Calu3 (cell line): ENCODE measurements at places on chromosomes 11 and 22. TPM values are rescaled to one million over a fixed set of nuclear protein-coding genes. Genes with fewer than 3 reads are reported as not detected.

DNA sequence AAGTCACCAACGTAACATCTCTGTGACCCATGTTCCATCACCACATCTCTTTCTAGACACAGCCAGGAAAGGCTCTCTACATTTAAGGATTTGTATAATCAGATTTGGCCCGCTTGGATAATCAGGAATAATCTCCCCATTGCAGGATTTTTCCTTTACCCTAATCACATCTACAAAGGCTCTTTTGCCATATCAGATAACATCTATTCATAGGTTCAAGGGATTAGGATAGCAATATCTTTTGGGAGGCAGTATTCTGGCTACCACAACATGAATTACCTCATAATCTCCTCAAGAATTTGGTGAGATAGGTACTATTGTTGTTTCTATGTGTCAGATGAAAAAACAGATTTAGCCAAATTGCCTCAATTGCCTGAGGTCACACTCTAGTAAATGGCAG is 142.8 kb upstream of the UBASH3B start:
- no peak for DNase-seq
- no peak overlapping the region for H3K27ac ChIP-seq
- H3K4me3 ChIP-seq: no peak overlapping the region
- peaks cover 4% of the 10 kb centered on the region for H3K27me3 ChIP-seq
- H3K36me3 ChIP-seq: no peaks in the 10 kb centered on the region

- H3K36me3 ChIP-seq: no peaks in the 10 kb centered on the region
- H3K27me3 ChIP-seq: no peaks in the 10 kb centered on the region
- no peak overlapping the region for H3K27ac ChIP-seq
Measured at GRCh38 chr11:73578592-73579185, 19.2 kb downstream of the FAM168A start.

DNA sequence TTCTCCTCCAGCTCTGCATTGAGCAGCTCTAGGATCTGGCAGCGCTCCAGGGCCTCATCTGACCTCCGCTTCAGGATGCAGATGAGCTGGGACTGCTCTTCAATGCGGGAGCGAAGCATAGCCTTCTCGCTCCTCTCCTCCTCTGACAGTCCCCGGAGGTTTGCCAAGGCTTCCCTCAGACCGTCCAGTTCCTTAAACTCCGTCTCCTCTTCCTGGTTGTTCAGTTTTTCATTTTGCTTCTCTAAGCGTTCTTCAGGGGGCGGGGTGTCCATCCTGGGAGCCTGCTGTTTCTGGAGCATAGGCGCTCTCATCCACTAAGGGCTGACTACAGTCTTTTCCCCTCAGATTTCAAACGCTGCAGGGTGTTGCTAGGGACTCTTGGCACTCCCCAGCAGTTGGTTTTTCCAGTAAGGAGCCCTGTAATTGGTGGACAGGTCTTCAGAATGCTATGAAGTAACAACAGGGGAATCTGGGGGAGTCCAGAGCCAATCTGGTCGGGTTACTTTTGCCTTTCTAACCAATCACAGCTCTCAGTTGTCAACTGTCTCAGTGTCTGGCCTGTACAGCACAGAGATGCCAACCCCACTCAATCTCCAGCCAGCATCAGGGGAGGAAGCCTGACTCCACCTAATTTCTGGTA is at the start of gene CCDC89:
CCDC89 (minus strand) TSS at position 376 of the 640 bp plus-strand sequence; CDS start at position 311, 65 bp downstream.
- no peak for DNase-seq
- peaks cover 7% of the 10 kb centered on the region for H3K4me1 ChIP-seq
- H3K27me3 ChIP-seq: no peaks in the 10 kb centered on the region
- no peak within 1 kb of the TSS for H3K4me3 ChIP-seq

- H3K4me1 ChIP-seq: no peaks in the 10 kb centered on the region
- H3K27me3 ChIP-seq: no peaks in the 10 kb centered on the region
- H3K27ac ChIP-seq: no peak overlapping the region
- no peak for DNase-seq
Measured at GRCh38 chr11:115561116-115561515, 56.9 kb upstream of the CADM1 start.

DNA sequence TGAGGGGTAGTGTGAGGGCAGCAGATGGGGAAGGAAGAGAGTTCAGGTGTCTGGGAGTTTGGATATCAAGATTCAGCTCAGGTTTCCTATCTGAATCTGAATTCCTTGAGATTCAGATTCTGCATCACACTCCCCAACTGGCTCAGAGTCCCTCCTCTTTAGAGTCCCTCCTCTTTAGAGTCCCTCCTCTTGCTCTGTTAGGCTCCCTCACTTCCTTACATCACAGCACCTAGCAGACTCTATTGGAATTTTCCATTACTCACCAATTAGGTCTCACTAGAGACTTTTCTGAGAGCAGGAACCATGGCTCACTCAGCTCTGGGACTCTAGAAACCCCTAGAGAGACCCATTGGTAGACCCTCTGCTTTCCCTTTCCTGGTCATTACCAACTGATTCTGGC is 303.4 kb upstream of the SYN3 start:
- no peak for DNase-seq
- H3K36me3 ChIP-seq: no peaks in the 10 kb centered on the region
- H3K4me1 ChIP-seq: no peaks in the 10 kb centered on the region
- H3K27me3 ChIP-seq: no peaks in the 10 kb centered on the region

GRCh38 chr11:106022795-106023275 is 795 bp upstream of the MSANTD4 start:
- no peaks in the 10 kb centered on the region for H3K27me3 ChIP-seq
- no peak for DNase-seq
- H3K4me3 ChIP-seq: peak overlapping the region; percentile 99
- peaks cover 26% of the 10 kb centered on the region for H3K4me1 ChIP-seq
- peak overlapping the region; percentile 96 for H3K27ac ChIP-seq

DNA sequence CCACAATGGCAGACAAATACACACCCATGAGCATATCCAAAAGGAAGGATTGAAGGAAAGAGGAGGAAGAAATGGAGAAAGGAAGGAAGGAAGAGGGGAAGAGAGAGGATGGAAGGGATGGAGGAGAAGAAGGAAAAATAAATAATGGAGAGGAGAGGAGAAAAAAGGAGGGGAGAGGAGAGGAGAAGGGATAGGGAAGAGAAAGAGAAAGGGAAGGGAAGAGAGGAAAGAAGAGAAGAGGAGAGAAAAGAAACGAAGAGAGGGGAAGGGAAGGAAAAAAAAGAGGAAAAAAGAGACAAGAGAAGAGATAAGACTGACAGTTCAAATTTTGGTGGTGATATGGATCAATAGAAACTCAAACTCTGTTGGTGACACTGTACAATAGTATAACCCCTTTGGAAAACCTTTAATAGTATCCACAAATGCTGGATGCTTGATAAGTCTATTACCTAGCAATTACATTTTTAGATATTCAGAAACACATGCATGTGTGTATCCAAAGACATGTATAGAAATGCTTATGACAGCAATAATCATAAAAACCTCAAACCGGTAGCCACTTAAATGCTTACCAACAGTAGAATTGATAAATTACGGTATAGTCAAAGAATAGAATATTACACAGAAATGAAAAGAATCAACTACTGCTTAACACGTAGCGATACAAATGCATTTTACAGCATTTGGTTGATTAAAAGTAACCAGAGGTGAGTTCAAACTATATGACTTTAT is 1.2 kb upstream of the HBD start:
- H3K27me3 ChIP-seq: no peaks in the 10 kb centered on the region
- no peak overlapping the region for H3K27ac ChIP-seq
- no peak overlapping the region for H3K4me3 ChIP-seq
- no peak for DNase-seq
- H3K4me1 ChIP-seq: no peaks in the 10 kb centered on the region

GRCh38 chr11:47616726-47617416 is 22.7 kb upstream of the C1QTNF4 start:
- peak; percentile 25 for DNase-seq
- no peak overlapping the region for H3K4me3 ChIP-seq
- H3K27ac ChIP-seq: no peak overlapping the region
- peaks cover 23% of the 10 kb centered on the region for H3K36me3 ChIP-seq

DNA sequence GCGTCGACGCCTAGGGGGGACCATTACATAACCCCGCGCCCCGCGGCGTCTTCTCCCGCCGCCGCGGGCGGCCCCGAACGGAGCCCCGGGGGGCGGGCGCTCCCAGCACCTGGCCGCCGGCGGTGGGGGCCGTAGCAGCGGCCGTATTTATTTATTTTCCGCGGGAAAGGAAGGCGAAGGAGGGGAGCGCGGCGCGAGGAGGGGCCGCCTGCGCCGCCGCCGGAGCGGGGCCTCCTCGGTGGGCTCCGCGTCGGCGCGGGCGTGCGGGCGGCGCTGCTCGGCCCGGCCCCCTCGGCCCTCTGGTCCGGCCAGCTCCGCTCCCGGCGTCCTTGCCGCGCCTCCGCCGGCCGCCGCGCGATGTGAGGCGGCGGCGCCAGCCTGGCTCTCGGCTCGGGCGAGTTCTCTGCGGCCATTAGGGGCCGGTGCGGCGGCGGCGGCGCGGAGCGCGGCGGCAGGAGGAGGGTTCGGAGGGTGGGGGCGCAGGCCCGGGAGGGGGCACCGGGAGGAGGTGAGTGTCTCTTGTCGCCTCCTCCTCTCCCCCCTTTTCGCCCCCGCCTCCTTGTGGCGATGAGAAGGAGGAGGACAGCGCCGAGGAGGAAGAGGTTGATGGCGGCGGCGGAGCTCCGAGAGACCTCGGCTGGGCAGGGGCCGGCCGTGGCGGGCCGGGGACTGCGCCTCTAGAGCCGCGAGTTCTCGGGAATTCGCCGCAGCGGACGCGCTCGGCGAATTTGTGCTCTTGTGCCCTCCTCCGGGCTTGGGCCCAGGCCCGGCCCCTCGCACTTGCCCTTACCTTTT is at the start of gene EP300:
EP300 (plus strand) TSS at position 570 of the 795 bp plus-strand sequence. CDS start 413 bp downstream, outside the sequence.
- H3K36me3 ChIP-seq: peaks cover 56% of the 10 kb centered on the region
- H3K27me3 ChIP-seq: no peaks in the 10 kb centered on the region
- no peaks in the 10 kb centered on the region for H3K4me1 ChIP-seq
- DNase-seq: peak; percentile 86
- H3K4me3 ChIP-seq: peak within 1 kb of the TSS; percentile 79

DNA sequence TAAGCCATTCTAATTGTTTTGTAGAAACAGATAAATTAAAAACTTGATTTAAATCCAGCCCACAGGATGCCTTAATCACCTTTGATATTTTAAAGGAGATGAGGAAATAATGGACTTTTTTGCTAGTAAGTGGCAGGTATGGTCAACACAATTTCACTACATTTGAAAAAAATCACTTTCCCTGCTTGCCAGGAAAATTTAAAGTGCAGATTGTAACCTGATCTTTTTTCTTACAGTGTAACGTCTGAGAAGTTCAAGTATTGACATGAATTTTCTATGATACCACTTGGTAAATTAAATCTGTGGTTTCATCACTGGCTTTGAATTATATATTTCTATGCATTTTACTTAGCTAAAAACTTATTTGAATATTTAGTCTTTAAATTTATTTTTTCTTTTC is 65.3 kb downstream of the ARHGEF12 start:
- H3K36me3 ChIP-seq: no peaks in the 10 kb centered on the region
- H3K4me1 ChIP-seq: peaks cover 7% of the 10 kb centered on the region
- H3K27ac ChIP-seq: no peak overlapping the region
- no peak for DNase-seq
- no peak overlapping the region for H3K4me3 ChIP-seq
- no peaks in the 10 kb centered on the region for H3K27me3 ChIP-seq

DNA sequence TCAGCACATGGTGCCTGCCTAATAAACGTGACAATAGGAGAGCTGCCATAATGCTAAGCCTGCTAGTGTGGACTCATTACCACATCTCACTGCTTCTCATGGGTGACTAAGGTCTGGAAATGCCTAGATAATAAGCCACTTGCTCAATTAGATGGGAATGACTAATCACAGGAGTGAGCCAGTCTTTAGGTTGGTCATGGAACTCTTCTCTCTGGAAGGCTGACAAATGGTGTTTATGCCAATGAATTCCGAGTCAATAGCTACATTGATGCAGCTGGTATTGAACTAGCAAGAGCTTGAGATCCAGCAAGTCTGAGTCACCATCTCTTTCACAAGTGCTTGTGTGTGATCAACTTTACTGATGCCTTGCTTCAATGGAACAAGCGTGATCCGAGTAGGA is 334.9 kb downstream of the OPCML start:
- no peaks in the 10 kb centered on the region for H3K36me3 ChIP-seq
- no peaks in the 10 kb centered on the region for H3K27me3 ChIP-seq
- no peak overlapping the region for H3K4me3 ChIP-seq
- no peak for DNase-seq

GRCh38 chr11:1382831-1383607 is 6.7 kb upstream of the BRSK2 start:
- DNase-seq: peak; percentile 78
- H3K4me3 ChIP-seq: peak overlapping the region; percentile 73
- H3K27me3 ChIP-seq: peaks cover 45% of the 10 kb centered on the region
- H3K4me1 ChIP-seq: peaks cover 7% of the 10 kb centered on the region
- peak overlapping the region; percentile 56 for H3K27ac ChIP-seq

- no peak overlapping the region for H3K4me3 ChIP-seq
- no peaks in the 10 kb centered on the region for H3K27me3 ChIP-seq
- H3K27ac ChIP-seq: no peak overlapping the region
- H3K4me1 ChIP-seq: no peaks in the 10 kb centered on the region
Measured at GRCh38 chr11:111823131-111823530, 48.2 kb downstream of the ALG9 start.

DNA sequence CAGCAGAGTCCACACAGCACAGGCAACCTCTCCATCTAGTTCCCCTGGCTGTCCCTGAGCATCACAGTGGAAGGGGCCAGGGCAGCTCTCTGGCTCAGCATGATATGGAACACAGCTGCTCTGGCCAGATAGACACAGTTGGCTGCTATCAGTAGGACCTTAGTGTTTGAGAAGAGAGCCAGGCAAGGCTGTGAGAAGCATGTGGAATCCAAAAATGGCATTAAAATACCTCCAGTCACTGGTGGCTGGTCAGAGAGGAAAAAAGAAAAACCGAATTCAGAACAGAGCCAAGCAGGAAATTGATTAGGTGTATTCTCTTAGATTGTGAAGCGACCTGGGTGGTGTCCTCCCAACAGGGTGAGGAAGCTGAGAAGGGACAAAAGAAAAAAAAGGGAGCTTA is 27.9 kb downstream of the SERPINH1 start:
- peaks cover 19% of the 10 kb centered on the region for H3K4me1 ChIP-seq
- no peak for DNase-seq
- no peak overlapping the region for H3K27ac ChIP-seq
- H3K27me3 ChIP-seq: peaks cover 34% of the 10 kb centered on the region
- no peaks in the 10 kb centered on the region for H3K36me3 ChIP-seq

LGALS12 gene
- total RNA-seq: not detected in 2 replicates

TMEM86A gene
- 8.8 and 11.9 TPM in 2 replicates for total RNA-seq

SYT9 gene
- not detected in 2 replicates for total RNA-seq
